GM03348 (cell line): ENCODE measurements at places on chromosomes 12 and 14.

DNA sequence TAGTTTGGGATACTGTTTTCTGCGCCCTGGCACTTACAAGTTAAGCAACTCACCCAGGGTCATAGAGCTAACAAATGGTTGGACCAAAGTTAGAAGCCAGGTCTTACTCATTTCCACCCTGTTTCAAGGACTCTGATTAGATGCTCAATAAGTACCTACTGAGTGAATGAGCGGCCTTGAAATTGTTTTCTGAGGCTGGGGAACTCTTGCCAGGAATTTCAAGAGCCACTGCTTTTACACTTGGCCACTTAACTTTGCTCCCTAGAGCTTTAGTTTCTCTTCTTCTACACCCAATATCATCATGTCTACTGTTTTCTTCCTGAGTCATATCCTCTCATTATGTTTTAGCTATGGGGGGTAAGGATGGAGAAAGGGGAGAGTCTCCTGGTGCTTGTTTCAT, 431.6 kb downstream of the ZFP36L1 start:
- peak; percentile 37 for DNase-seq

GRCh38 chr14:23339506-23340268, 13.0 kb downstream of the SLC22A17 start:
- DNase-seq, result no peak

- DNase-seq, result peak; percentile 83
These were observed 14.5 kb upstream of the CLEC4A start for GRCh38 chr12:8108808-8109398.

- DNase-seq, result no peak
These were observed 36.2 kb upstream of the SOCS2 start for GRCh38 chr12:93536111-93536765.

DNA sequence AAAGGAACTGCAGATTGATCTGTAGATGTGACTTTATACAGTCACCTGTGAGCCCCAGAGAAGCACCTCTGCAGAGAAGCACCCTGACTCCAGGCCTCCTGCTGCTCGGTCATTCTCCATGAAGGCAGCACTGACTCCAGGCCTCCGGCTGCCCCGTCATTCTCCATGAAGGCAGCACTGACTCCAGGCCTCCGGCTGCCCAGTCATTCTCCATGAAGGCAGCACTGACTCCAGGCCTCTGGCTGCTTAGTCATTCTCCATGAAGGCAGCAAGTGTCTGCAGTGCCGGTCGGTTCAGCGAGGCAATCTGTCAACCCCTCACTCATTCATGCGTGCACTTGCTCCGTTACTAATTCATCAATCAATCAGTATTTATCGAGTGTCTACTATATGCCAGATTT, 160.3 kb downstream of the PIWIL1 start:
- no peak for DNase-seq

DNA sequence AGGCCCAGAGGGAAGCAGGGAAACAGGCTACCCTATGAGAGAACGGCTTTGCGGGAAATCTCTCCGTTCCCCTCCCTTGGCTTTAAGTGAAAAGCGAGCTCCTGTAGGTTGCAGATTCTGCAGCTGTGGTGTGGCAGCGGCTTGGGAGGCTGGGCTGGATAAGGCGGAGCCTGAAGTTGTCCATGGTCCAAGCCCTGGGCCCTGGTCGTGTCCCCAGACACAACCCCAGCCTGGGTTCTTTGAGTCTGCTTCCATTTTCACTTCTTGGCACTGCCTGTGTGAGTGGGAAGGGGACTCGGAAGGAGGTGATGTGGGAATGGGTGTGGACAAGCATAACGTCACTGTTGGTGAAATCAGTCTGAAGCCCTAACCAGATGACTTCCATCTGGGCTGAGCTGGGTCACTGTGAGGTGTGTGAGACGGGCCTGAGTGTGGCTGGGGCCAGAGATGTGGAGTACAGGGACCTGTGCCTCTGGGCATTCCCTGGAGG, 43.0 kb upstream of the CTDSP2 start:
- peak; percentile 84 for DNase-seq

GRCh38 chr14:74846168-74846567, 29.8 kb downstream of the PROX2 start:
- peak; percentile 43 for DNase-seq

- DNase-seq, result peak; percentile 29
These were observed 669 bp downstream of the RFX4 start for GRCh38 chr12:106583242-106584103.

GRCh38 chr12:131177599-131177998, 223.9 kb downstream of the ADGRD1 start:
- DNase-seq, result no peak

DNA sequence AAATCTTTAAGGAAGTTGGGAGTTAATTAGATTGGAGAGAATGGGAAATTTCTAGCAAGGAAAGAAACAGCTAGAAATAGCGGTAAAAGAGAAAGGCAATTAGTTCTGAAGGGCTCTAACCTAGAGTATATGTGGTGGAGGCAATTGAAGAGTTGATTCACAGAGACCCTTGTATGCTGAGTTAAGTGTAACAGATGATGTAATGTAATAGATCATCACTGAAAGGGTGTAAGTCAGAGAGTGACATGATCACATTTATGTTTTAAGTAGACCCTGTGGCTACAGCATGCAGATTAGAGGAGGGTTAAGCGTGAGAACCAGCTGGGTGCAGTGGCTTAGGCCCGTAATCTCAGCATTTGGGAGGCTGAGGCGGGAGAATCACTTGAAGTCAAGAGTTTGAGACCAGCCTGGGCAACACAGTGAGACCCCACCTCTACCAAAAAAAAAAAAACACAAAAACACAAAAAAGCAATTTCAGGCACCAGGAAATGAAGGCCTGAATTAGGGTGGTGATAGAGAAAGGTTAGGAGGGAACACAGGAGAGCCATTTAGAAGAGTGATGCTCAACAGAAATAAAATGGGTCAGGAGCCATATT, 3.0 kb downstream of the RBP5 start:
- DNase-seq, result no peak

GRCh38 chr12:81992461-81992860, 233.3 kb upstream of the PPFIA2 start:
- no peak for DNase-seq
